Heart left ventricle (tissue), 16 donors: ENCODE measurements at places on chromosomes 2 and 18. TPM values are rescaled to one million over a fixed set of nuclear protein-coding genes. Genes with fewer than 3 reads are reported as not detected.

CNGA3 gene
- not detected for total RNA-seq

TTC32 gene
- total RNA-seq, result 9.8 TPM

GRCh38 chr18:8754995-8755960, 49.9 kb downstream of the MTCL1 start:
- H3K4me3 ChIP-seq, result no peak overlapping the region
- H3K4me1 ChIP-seq, result no peaks in the 10 kb centered on the region
- H3K27me3 ChIP-seq, result no peaks in the 10 kb centered on the region
- no peak overlapping the region for H3K27ac ChIP-seq

DNA sequence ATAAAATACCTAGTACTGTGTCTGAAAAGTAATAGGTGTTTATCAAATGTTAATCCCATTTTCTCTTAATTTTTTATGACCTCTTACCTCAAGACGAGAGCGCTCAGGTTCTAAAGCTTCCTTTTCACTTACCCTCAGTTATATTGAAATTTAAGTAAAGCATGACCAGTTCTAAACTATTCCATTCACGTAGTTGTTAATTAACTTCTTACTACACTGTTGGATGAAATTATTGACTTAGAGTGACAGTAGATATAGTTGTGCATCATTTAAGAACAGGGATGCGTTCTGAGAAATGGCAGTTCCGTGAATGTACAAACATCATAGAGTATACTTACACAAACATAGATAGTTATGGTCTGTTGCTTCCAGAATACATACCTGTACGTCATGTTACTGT, 20.1 kb upstream of the HTR2B start:
- DNase-seq, result no peak
- no peak overlapping the region for H3K4me3 ChIP-seq
- H3K36me3 ChIP-seq, result peaks cover 62% of the 10 kb centered on the region
- no peaks in the 10 kb centered on the region for H3K4me1 ChIP-seq
- H3K27me3 ChIP-seq, result no peaks in the 10 kb centered on the region

- H3K27ac ChIP-seq, result no peak overlapping the region
- no peak overlapping the region for H3K4me3 ChIP-seq
- H3K27me3 ChIP-seq, result no peaks in the 10 kb centered on the region
- no peaks in the 10 kb centered on the region for H3K36me3 ChIP-seq
Observed at GRCh38 chr18:64742898-64743297, 594.0 kb upstream of the LINC00305 start.

DNA sequence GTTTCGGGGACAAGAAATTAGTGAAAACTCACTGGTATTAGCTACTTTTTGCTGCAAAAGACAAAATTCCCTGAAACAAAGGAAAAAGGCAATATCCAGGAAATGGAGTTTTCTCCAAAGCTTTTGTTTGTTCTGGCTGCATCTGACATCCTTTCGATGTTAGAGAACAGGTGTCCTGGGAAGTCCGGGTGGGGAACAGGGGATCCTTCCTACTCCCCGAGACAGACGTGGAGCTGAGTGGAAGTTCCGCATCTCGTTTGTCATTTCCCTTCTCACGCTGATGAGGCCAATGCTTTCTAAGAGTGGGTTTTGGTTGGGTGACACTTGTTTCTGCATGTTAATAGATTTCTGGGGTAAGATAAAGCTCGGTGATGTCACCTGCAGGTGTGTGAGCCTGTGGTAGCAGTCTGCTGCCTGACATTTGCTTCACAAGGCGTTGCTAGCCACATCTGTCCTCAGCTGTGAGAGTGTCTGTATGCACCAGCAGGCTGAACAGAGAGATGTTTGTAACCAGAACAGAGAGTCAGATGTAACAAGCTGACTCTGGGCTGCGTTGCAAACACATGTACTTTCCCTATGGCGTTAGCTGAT, 125.9 kb downstream of the ACOXL start:
- H3K27ac ChIP-seq, result no peak overlapping the region
- peaks cover 36% of the 10 kb centered on the region for H3K27me3 ChIP-seq
- H3K4me1 ChIP-seq, result no peaks in the 10 kb centered on the region
- no peak for DNase-seq
- no peak overlapping the region for H3K4me3 ChIP-seq

OR6B2 gene
- total RNA-seq, result not detected

CCDC195 gene
- total RNA-seq, result not detected

MREG gene
- 0.18 TPM for total RNA-seq

DNA sequence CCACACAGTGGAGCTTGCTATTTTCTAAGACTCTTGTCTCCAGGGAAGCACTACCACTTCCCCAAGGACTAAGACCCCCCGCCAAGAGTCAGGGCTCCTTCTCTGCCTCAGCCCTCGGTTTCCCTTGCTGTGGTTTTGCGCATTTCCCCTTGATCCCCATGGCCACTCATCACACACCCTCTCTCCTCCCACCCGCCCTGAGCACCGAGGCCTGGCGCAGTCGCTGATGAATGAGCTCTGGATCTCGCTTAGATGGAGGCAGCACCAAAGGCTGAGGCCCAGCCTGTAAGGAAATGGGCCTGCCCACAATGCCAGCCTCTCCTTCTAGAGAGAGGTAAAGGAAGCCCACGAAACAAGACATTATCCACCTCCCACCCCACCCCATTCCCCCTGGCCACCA, 96.9 kb downstream of the TNS1 start:
- peaks cover 99% of the 10 kb centered on the region for H3K4me1 ChIP-seq
- H3K27me3 ChIP-seq, result no peaks in the 10 kb centered on the region
- H3K4me3 ChIP-seq, result no peak overlapping the region
- H3K27ac ChIP-seq, result peak overlapping the region; percentile 97
- peak; percentile 19 for DNase-seq
- H3K36me3 ChIP-seq, result peaks cover 20% of the 10 kb centered on the region

LRRTM1 gene
- not detected for total RNA-seq

NEU4 gene
- total RNA-seq, result not detected

- DNase-seq, result no peak
- H3K36me3 ChIP-seq, result no peaks in the 10 kb centered on the region
- no peak overlapping the region for H3K27ac ChIP-seq
Observed at GRCh38 chr2:111688482-111688881, 195.5 kb downstream of the ANAPC1 start.
